ENCODE measurements at places on chromosomes 7 and 10. TPM values are rescaled to one million over a fixed set of nuclear protein-coding genes. Genes with fewer than 3 reads are reported as not detected.

DNA sequence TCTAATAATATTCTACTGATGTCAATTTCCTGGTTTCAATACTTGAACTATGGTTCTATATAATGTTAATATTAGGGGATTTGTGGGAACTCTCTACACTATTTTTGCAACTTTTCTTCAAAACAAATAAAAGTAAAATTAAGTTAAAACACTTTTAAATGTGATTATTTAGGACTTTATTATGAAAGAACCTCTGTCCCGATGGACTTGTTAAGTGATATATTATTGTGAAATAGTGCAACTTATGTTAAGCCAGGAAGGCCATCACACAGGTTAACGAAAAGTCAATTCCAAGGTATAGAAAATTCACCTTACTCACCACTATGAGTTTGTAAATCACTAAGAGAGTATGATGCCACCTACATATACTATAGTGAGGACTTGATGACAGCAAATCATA, 79.2 kb downstream of the IMMP2L start:
- no peak for DNase-seq

GRCh38 chr10:84140036-84140379, 699 bp downstream of the GHITM start:
- no peak for DNase-seq

Gene ARHGAP12
- 24.5 TPM for total RNA-seq

Gene SPDYE11
- not detected for total RNA-seq

Gene PTN
- total RNA-seq: not detected

DNA sequence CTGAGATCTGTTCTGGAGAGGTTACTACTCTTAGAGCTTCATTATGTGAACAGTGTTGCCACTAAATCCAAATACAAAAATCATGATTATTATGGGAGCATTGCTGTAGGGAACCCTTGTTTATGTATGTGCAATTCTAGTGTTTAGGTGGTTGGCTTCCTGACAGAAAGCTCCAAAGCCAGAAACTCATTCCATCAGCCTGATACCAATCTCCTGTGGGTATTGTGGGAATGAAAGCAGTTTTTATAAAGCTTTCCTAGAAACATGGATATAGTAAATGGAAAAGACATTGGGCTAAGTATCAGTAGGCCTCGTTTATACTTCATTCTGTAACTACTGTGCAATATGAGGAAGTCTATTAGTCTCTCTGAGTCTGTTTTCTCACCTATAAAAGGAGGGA, 6.4 kb downstream of the SDK1 start:
- DNase-seq: no peak

DNA sequence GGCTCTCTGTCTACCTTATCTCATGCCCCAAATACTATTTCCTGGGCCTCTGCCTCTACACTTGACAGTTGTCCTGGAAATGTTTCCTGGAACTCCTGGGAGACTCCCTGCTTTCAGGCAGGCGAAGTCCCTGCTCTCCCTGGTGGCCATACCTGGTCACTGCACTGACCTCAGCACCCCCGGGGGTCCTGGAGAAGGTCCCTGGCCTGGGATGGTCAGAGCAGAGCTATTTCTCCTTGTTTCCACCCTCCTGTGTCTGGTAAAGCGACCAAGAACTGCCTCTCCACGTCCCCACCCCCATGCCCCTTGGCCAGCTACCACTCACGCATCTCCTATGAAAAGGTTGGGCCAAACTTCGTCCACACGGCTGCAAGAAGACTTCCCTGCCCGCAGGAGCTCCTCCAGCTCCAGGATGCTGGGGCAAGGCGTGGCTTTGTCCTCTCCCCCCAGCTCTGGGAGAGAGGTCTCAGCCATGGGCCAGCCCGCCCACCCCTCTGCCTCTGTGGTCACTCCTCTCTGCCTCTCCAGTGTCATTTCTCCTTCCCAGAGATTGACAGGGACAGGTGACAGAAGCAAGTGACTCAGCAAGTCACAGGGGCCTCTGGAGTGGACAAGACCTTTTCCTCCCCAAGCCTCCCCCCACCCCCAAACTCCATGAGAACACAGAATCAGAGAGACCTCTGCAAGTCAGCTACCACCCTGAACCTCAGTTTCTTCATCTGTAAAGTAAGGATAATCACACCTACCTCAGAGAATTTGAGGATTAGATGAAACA, 2.6 kb upstream of the SAMD8 start:
- peak; percentile 62 for DNase-seq

DNA sequence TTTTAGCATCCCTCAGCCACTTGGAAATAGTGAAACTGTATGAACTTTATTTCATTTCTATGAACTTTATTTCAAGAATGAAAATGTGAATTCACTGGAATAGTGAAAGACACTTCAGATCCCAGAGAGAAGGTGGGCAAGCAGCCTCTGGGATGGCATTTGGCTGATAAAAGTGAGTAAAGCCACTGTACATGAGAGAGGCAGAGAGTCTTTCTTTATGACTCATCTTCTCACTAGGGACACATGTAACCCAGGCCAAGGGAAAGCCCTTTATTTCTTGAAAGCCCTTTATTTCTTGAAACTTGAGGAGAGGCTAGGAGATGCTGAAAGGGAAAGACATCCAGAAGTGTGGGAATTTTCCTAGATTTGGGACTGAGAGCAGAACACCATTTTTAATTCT, 148.9 kb upstream of the SMIM30 start:
- DNase-seq: no peak

Gene IL6
- total RNA-seq: not detected

DNA sequence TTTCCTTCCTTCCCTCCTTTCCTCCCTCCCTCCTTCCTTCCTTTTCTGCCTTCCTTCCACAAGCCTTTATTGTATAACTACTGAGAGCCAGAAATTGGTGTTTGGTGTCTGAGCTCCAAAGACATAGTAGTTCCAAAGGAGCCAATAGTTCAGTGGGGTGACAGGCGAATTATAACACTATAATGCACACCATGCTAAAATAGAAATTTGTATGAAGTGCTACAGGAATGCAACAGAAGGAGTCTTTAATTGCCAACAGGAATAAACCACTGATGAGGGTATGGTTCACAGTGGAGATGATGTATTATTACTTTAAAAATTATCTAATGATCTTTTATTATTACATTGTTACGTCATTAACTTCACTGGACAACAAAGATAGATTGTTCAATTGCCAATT, 158.8 kb upstream of the SP8 start:
- no peak for DNase-seq

Data from HT-29 (cell line).